Fibroblast of villous mesenchyme (primary cell): ENCODE measurements at places on chromosomes 5 and 9. TPM values are rescaled to one million over a fixed set of nuclear protein-coding genes. Genes with fewer than 3 reads are reported as not detected.

SPATA31C1 gene
- total RNA-seq: not detected in 2 replicates

DNA sequence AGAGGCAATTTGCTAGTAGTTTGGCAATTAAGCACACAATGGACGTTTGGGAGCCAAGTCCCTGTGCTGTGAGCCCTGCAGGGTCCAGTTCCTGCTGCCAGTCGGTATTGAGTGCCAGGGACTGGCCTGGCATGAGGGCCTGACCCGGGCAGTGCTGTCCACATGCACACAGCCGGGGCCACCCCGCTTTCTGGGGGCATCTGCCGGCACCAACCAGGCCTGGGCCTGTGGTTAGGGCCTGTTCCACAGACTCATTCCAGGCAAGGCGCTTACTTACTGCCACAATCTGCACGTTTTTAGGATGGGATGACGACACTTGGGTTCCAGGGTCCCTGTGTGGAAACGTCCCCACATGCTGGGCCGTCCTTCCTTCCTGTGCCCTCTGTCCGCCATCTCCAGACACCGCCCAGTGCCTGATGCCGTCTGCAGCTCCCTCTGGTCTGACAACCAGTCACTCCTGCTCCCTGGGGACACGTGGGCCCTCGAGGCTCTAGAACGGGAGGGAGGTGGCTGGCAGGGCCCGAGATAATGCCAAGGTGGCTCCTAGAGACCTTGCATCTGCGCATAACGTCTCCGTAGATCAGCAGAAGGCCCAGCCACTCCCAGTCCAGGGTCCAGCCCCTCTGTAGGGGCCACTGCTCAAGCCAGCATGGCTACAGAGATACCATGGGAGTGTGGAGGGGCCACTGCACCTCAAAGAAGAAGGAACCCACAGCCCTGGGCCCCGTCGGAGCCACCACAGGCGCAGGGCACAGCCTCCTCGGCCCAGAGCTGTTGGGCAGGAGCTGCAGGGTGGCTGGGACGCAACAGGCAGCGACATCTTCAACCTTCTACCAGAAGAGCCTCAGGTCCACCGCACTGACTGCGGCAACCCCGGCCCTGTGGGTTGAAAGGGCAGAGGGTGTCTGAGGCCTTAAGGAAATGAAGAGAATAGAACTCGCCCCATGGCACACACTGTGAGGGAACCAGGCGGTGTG is 24.7 kb downstream of the SLC9A3 start:
- DNase-seq: no peak

NPR3 gene
- total RNA-seq: 2.9 and 6.5 TPM in 2 replicates

DNA sequence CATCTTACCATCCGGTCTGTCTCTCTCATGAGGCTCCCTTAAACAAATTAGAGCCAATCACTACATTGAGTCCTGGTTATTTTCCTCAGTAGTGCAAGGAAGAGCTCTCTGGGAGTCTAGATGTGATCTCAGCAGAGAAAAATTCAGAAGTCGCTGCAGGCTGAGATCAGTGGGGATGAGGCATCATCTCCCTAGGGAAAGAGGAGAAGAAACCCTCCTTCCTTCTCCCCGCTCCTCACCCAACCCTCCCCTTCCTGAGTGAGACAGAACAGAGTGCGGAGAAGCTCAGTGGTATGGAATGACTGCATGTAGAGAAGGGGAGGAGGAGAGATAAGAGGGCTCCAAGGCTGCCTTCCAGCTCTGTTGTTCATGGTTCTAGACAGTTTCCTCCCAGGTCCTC is 80.5 kb downstream of the PAPPA start:
- peak; percentile 97 for DNase-seq

- DNase-seq: peak; percentile 25
Observed at GRCh38 chr9:136614967-136615623, 47.6 kb upstream of the EGFL7 start.
